ENCODE measurements at places on chromosomes 4 and X. TPM values are rescaled to one million over a fixed set of nuclear protein-coding genes. Genes with fewer than 3 reads are reported as not detected.

Gene CXorf65
- not detected for total RNA-seq

Gene CCDC158
- 1.0 TPM for total RNA-seq

Gene PDE6B
- 6.8 TPM for total RNA-seq

Gene CFAP47
- total RNA-seq = 1.6 TPM

Gene PCSK1N
- total RNA-seq = 7.5 TPM

DNA sequence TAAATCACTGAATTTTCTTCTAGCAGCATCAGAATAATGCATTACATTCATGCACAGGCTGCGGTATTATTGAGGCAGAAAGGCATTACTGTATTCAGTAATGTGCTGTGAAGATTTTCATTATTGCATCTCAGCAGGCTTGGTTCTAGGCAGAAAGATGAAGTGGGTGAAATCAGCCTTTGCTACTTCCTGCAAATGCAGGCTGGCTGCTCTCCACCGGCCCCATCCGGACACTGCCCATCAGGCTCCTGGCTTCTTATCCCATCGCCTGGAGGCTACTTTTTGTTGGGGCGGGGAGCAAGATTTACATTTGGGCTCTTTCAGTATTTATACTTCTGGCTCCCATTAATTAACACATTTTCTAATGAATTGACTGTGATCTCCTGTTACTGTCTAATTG lies 117.8 kb downstream of the FRAS1 start:
- no peak for DNase-seq
- peaks cover 11% of the 10 kb centered on the region for H3K4me1 ChIP-seq
- no peaks in the 10 kb centered on the region for H3K27me3 ChIP-seq
- no peak overlapping the region for H3K4me3 ChIP-seq

- H3K36me3 ChIP-seq = no peaks in the 10 kb centered on the region
- H3K4me3 ChIP-seq = no peak overlapping the region
- no peak overlapping the region for H3K27ac ChIP-seq
- no peak for DNase-seq
- H3K4me1 ChIP-seq = no peaks in the 10 kb centered on the region
Measured at GRCh38 chrX:149916745-149917392, 12.5 kb upstream of the HSFX4 start.

- no peak overlapping the region for H3K27ac ChIP-seq
- H3K4me3 ChIP-seq = no peak overlapping the region
- H3K27me3 ChIP-seq = no peaks in the 10 kb centered on the region
- no peaks in the 10 kb centered on the region for H3K36me3 ChIP-seq
Measured at GRCh38 chrX:15883540-15883863, 28.9 kb upstream of the AP1S2 start.

- H3K27me3 ChIP-seq = no peaks in the 10 kb centered on the region
- DNase-seq = no peak
- no peak overlapping the region for H3K27ac ChIP-seq
- no peak overlapping the region for H3K4me3 ChIP-seq
- H3K36me3 ChIP-seq = no peaks in the 10 kb centered on the region
Measured at GRCh38 chr4:53956454-53956853, 108.0 kb downstream of the CHIC2 start.

- no peak overlapping the region for H3K4me3 ChIP-seq
- H3K27me3 ChIP-seq = no peaks in the 10 kb centered on the region
- no peaks in the 10 kb centered on the region for H3K36me3 ChIP-seq
- no peak overlapping the region for H3K27ac ChIP-seq
- no peaks in the 10 kb centered on the region for H3K4me1 ChIP-seq
Measured at GRCh38 chr4:162017863-162018262, 145.9 kb downstream of the FSTL5 start.

- H3K4me3 ChIP-seq = no peak overlapping the region
- no peaks in the 10 kb centered on the region for H3K27me3 ChIP-seq
- peak; percentile 14 for DNase-seq
- H3K36me3 ChIP-seq = no peaks in the 10 kb centered on the region
- no peak overlapping the region for H3K27ac ChIP-seq
Measured at GRCh38 chr4:8739317-8739716, 132.3 kb downstream of the HMX1 start.

DNA sequence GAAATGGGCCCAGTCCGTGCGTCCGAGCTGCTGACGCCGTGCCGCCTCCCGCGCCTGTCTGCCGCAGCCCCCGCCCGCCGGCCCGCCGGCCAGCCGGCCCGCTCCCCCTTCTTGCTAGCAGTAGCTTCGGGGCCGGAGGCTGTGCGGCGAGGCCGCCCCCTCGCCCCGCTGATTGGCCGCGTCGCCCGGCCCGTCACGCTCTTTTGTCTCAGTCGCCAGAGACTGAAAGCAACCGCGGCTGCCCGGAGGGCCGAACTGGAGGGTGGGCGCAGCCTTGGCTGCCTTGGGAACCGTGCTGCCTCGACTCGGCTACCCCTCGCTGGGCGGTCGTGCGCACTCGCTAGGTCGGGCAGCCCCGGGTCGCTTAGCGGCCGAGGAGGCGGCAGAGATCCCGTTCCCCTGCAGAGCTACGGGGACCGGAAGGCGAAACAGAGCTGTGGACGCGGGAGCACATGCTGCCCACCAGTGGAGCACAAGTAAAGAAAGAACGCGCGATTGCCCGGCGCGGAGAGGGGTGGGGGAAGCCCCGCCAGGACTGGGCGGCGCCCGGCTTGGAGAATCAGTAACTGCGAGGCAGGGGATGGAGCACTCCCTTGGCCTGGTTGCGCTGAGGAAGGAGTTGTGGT lies at the start of gene ZCCHC18:
Gene ZCCHC18, plus strand, starts transcription at position 198 of the 626 bp plus-strand sequence. CDS start 1,589 bp downstream, outside the sequence.
- H3K27ac ChIP-seq = peak within 1 kb of the TSS; percentile 65
- H3K4me1 ChIP-seq = no peaks in the 10 kb centered on the region
- peak; percentile 37 for DNase-seq

DNA sequence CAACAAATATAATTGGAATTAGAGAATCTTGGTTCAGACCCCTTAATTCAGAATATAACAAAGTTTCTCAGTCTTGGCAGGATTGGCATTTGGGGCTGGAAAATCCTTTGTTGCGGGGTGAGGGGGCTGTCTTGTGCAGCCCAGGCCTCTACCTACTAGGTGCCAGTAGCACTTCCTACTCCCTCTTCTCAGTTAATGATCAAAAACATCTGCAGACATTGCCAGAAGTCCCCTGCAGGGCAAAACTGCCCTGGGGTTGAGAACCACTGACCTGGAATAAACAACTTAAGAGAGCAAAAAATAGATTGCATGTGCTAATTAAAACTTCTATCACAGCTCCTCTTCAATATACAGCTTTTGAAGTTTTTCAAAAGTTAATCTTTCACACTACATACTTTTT lies 36.7 kb upstream of the CXorf38 start:
- H3K27me3 ChIP-seq = no peaks in the 10 kb centered on the region
- no peaks in the 10 kb centered on the region for H3K4me1 ChIP-seq
- no peak overlapping the region for H3K27ac ChIP-seq
- DNase-seq = no peak
- H3K36me3 ChIP-seq = no peaks in the 10 kb centered on the region
- no peak overlapping the region for H3K4me3 ChIP-seq

DNA sequence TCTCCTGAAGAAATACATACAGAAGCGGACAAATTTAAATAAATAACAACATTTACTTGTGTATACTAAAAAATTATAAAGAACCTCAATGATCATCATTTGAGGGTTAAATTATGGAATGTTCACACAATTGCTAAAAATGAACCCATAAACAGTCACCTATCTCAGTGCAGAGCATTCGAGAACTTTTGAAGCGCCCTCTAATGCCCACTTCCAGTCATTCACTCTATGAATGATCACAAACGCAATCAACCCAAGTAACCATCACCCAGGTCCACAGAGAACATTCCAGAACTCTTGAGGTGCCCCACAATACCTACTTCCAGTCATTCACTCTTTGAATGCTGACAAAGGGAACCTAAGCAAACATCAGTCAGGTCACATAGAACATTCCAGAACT lies 103.5 kb upstream of the PLAC1 start:
- H3K27me3 ChIP-seq = no peaks in the 10 kb centered on the region
- no peaks in the 10 kb centered on the region for H3K4me1 ChIP-seq
- DNase-seq = no peak
- no peak overlapping the region for H3K4me3 ChIP-seq
- H3K27ac ChIP-seq = no peak overlapping the region
- H3K36me3 ChIP-seq = no peaks in the 10 kb centered on the region

GRCh38 chr4:28832444-28832843 lies 1887.7 kb upstream of the PCDH7 start:
- DNase-seq = no peak
- H3K4me3 ChIP-seq = no peak overlapping the region
- no peaks in the 10 kb centered on the region for H3K4me1 ChIP-seq
- H3K27ac ChIP-seq = no peak overlapping the region
- H3K27me3 ChIP-seq = no peaks in the 10 kb centered on the region
- no peaks in the 10 kb centered on the region for H3K36me3 ChIP-seq

- no peak overlapping the region for H3K27ac ChIP-seq
- H3K4me1 ChIP-seq = no peaks in the 10 kb centered on the region
- H3K27me3 ChIP-seq = no peaks in the 10 kb centered on the region
- H3K4me3 ChIP-seq = no peak overlapping the region
- no peaks in the 10 kb centered on the region for H3K36me3 ChIP-seq
- no peak for DNase-seq
Measured at GRCh38 chr4:154124539-154125255, 335.8 kb upstream of the SFRP2 start.

GRCh38 chr4:102343964-102344519 lies 1.2 kb downstream of the SLC39A8 start:
- peak overlapping the region; percentile 89 for H3K27ac ChIP-seq
- no peak for DNase-seq
- H3K4me1 ChIP-seq = no peaks in the 10 kb centered on the region
- H3K4me3 ChIP-seq = peak overlapping the region; percentile 77
- no peaks in the 10 kb centered on the region for H3K36me3 ChIP-seq
